ENCODE measurements at places on chromosomes 1 and 21. TPM values are rescaled to one million over a fixed set of nuclear protein-coding genes. Genes with fewer than 3 reads are reported as not detected.

Gene LRRN2
- polyA plus RNA-seq, result 3.1 TPM

Gene EVA1C
- 46.8 TPM for polyA plus RNA-seq

Gene TRIM17
- polyA plus RNA-seq, result not detected

Gene LCE1C
- polyA plus RNA-seq, result not detected

Gene PTCH2
- 0.56 TPM for polyA plus RNA-seq

Gene SPRR3
- 1.2 TPM for polyA plus RNA-seq

Gene MRAP
- 45.5 TPM for polyA plus RNA-seq

Gene CHI3L2
- polyA plus RNA-seq, result 1.0 TPM

Gene CYP2J2
- polyA plus RNA-seq, result 0.56 TPM

Gene LDLRAD1
- not detected for polyA plus RNA-seq

Gene CTH
- 8.6 TPM for polyA plus RNA-seq

Gene RAB7B
- polyA plus RNA-seq, result 5.5 TPM

Gene CD52
- polyA plus RNA-seq, result 15.8 TPM
